ENCODE measurements at places on chromosomes 7 and 10. TPM values are rescaled to one million over a fixed set of nuclear protein-coding genes. Genes with fewer than 3 reads are reported as not detected.

TRPV5 gene
- total RNA-seq, result not detected

GRCh38 chr7:138738551-138739335 is 37.6 kb upstream of the SVOPL start:
- DNase-seq, result peak; percentile 71

DNA sequence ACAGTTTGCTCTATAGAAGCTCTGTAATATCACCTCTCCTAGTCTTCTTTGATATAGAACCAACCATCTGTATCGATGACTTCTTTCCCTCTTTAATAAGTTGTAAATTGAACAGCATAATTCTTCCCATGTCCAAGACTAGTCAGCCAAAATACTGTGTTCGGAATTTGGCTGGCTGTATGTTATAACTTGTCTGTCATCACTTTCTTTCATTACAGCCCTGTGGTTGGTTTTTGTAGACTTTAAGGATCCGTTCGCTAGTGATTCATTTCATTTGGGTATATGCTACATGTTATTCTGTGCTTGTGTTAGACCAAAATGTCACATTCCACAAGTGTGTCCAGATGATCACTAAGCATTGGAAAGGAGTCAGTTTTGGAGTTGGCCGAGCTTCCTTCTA is 155.4 kb upstream of the ITGB1 start:
- peak; percentile 59 for DNase-seq

LRGUK gene
- 1.0 TPM for total RNA-seq

DNA sequence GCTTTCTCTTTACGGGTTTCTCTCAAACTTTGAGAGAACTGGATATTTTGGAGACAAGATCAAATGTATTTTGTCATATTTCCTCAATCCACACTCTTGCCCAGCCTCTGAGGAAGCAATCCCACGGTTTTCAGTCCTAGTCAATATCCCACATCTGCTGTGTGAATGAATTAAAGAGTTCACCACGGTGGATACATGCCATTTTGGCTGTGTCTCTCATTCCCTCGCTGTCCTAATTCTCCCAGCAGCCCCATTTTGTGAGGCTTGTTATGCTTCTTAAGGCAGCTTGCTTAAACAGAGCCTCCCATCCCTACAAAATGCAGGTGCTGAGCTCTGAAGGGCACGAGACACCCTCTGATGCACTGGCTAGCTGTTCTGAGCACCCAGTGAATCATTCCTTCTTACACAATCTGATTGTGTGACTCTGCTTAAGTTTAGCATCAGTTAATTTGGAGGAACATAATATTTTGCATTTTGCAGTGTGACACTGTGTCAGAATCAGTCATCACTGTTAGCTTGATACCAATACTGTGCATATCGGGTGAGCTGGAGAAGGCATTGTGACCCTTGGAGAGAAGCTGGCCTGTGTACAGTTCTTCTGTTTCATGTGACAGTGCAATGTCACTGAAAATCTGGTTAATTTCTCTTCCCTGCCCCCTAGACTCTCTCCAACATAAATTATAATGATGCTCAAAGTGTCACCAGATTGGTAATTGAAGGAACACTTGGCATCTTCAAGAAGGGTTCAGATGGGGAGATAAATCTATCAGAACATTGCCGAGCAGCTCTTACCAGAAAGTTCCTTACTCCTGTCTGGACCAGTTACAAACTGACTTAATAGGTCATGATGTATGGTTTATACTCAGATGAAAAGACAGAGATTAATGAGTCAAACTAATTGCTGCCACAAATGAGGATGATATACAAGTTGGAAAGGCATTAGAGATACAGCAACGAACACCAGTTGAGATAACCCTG is 103.7 kb upstream of the AOAH start:
- DNase-seq, result no peak

DNA sequence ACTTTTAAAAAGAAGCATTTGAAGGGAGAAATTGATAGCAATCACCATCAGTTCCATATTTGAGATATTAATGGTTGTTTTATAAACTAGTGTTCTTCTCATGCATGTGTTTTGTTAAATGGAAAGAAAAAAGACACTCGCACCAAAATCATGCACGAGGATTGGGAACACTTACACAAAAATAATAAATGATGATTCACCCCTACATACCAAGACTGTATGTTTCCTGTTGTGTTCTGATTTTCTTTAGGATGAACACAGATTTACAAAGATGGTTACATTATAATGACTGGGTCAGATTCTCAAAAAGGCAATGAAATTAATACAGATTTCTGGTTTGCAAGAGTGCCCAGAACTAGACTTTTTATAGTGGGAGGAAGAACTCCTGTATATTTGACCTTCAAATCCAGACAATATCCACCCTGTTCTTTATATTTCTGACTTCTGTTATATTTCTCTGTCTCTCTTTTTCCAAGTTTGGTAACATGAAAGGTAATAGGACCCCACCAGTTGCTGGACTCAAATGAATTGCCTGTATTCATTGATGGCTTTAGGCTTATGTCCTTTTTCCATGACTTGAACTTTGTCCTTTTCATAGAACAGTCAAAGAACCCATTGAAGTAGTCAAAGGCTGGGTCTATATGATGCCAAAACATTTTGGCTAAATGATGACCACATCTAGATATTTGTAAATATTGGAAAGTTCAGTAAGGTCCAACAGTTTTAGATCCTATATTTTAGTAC is 54.4 kb downstream of the SEMA3A start:
- DNase-seq, result no peak

PPP1R9A gene
- total RNA-seq, result 28.6 TPM

GRCh38 chr10:94232711-94233383 is 129.9 kb downstream of the NOC3L start:
- no peak for DNase-seq

VTI1A gene
- 39.0 TPM for total RNA-seq
